ENCODE measurements at places on chromosomes 1 and 21.

- no peak for DNase-seq
Measured at GRCh38 chr1:162535501-162535900, 26.0 kb upstream of the UAP1 start.

DNA sequence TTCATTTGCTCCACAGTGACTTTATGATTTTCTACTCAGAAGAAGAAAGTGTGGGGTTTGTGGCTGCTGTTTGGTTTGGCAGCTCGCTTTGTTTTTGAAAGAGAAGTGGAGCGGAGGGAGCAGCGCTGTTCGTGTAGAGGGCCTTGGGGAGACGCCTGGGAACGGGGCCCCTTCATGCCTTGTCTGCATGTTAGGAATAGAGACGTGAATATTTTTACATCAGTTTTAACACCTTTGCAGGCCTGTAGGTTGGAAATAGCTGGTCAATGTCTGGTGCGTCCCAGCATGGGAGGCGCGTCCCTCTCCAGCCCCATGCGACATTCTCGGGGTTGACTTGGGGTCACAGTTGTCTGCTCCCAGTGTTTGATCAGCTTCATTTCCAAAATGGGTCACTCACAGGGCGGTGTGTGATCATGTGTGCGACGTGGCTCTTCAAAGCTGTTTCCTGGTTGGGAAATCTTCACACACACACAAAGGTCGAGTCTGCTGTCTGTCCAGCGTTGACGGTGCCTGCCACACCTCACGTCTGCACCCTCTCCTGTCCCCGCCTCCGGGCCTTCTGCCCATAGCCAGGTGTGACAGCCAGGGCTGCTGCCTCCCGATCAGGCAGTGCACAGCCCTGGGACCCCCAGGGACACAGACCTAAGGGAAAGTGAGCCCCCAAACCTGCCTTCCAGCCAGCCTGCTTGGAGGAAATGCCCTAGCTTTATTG is 149.2 kb downstream of the PSMG1 start:
- DNase-seq: no peak

DNA sequence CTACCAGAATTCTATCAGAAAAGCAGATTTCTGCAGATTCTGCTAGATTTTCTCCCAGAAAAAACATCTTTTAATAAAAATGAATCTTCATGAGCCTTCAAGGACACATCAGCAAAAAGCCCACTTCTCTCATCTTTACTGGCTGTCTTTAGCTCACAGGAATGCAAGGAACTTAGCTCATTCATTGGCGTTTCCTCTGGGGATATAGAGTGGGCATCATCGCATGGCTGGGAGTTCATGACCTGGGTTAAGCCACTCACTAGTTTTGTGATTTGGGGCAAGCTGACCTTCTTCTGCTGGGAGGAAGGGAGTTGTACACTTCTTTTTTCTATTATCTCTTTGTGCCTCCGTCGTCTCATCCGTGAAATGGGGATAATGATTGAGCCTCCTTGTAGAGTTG is 149.7 kb downstream of the KAZN start:
- DNase-seq: no peak

DNA sequence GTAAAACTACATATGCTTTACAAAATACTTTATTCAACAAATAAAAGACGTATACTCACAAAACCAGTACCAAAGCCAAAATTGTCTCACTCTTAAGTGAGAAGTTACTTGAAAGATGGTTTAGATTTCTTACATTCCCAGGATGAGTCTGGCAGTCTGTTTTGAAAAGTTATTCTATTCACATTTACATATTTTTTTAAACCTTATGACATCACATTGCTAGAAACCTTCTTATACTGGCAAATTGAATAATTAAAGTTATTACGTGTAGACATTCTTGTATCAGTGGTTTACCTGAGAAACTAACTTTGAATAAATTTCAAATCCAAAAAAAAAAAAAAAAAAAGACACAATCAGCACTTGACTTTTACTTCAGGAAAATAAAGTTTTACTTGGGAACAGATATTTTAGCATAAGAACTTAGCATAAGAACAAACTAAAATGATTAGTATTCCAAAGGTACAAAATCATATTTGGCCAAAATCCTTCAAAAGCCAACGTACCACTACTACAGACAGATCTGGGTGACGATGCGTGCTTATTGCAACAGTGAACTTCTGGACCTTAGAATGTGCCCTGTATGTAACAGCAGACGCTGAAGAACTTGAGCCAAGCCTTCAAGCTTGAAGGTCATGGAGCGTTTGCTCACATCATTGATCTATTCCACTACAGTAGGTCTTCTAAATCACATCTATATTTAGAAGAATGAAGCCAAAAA is 2.5 kb downstream of the CDC42BPA start:
- no peak for DNase-seq

DNA sequence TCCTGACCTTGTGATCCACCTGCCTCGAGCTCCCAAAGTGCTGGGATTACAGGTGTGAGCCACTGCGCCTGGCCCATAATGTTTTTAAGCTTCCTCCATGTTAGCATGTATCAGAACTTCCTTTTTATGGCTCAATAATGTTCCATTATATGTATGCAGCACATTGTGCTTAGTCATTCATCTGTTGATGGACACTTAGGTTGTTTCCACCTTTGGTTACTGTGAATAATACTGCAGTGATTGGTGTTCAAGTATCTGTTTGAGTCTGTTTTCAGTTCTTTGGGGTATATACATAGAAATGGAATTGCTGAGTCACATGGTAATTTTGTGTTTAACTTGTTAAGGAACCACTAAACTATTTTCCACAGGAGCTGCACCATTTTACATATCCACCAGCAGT is 17.7 kb downstream of the CMPK1 start:
- DNase-seq: no peak

GRCh38 chr1:21337454-21337927 is 47.2 kb upstream of the ECE1 start:
- no peak for DNase-seq

DNA sequence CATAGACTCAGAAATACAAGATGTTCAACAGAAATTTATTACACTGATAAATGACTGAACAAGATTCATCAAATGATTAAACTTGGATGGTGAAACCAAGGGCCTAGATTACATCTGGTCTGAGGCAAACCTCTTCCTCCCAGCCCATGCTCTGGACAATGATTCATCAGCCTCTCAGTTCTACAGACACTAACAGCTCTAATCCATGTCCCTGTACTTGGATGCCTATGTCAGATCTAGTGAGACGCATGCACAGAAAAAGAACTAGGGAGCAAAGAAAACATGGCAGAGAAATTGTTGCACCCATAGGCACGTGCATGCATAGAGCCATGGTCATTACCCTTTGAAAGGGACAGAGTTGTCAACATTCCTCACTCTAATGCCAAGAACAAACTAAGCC is 250.1 kb downstream of the KCNH1 start:
- DNase-seq: no peak

DNA sequence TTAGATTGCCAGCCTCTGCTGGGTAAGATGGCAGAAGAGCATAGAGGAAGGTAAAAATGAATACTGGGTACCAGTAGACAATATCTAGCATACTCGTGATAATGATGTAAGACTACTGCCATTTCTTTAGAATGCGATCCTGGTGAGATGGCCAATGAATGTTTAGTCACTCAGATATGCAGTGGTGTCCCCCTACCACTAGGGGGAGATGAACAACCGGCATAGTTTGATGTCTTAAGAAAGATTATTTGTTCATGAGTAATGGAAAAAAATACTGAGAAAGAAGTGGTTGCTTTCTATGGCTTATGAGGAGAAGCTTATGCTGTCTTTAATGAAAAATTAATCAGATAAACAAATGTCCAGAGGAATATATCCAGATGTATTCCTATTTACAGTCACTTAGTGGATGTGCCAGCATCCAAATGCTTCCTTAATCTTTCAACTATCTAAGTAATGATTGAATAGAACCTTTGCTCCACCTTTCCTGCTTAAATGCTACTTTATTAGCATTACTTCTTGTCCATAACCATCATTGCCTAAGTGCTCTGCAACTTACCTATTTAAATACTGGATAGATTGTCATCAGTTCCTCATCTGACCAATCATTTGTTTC is 256.6 kb downstream of the ST6GALNAC3 start:
- DNase-seq: no peak

DNA sequence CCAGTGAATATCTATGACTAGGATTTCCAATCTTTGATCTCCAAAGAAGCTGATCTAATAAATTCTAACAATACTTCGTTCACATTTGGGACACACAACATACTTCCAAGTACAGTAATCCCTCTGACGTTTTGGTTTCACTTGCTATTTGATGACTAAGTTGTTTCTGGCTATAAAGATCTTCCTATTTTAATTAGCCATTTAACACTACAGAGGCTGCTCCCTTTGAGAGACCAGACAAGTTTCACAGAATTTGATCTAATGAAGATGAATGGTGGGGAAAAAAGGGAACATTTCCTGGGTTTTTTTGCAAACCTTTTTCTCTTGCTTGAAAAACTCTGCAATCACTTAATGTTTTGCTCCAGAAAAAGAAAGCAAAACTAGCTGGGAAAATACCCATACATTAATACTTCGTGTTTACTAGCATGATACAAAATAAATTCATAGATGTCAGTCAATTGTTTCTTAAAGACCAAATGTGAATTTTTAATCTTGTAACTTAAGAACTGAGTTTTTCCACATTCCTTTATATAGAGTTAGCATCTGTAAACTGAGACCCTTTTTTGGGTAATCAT is 28.0 kb upstream of the GLIS1 start:
- no peak for DNase-seq

- no peak for DNase-seq
Measured at GRCh38 chr1:115160728-115161127, 71.4 kb upstream of the TSPAN2 start.

DNA sequence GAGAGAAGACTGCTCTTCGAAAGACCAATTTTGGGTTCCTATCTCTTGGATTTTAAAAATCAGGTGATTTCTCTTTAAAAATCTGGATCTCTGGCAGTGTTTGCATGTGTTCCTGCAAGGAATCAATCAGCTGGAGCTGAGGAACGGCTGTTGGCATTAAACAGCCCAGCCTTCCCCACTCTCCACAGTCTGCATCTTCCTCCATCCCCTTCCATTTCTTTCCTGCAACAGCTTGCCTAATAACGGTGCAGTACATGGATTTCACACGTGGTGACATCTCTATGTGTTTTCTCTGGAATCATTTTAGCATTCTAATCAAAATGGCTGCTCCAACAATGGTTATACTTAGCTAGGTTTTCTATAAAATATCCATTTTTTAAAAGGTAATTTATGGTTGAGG is 20.0 kb downstream of the RIPPLY3 start:
- no peak for DNase-seq

DNA sequence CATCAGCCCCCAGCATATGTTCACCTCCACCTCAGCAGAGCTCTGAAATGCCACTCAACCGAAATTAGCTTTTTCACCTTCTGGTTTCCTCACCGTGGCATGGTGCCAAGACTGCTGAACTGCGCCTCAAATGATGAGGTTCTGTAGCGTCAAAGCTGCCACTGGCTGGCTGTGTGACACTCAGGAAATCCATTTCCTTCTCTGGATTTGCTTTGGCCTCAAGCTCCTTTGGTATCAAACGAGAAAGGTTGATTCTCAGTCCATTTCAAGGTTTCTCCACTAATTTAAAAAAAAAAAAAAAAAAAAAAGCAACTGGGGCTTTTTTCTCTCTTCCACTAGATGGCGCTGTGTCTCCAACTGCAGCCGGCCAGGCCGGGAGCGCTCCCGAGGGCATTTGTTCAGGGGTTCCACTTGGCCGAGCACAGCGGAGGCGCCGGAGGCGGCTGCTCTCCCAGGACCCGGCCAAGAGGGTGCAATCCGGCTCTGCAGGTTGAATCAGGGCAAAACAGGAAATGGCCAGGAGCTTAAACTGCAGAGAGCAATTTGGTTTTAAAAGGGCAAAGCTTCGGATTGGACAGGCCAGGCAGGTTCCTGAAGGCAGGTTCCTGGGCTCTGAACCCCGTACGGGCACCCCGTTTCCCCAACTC is 26.5 kb upstream of the PLA2G2C start:
- no peak for DNase-seq

DNA sequence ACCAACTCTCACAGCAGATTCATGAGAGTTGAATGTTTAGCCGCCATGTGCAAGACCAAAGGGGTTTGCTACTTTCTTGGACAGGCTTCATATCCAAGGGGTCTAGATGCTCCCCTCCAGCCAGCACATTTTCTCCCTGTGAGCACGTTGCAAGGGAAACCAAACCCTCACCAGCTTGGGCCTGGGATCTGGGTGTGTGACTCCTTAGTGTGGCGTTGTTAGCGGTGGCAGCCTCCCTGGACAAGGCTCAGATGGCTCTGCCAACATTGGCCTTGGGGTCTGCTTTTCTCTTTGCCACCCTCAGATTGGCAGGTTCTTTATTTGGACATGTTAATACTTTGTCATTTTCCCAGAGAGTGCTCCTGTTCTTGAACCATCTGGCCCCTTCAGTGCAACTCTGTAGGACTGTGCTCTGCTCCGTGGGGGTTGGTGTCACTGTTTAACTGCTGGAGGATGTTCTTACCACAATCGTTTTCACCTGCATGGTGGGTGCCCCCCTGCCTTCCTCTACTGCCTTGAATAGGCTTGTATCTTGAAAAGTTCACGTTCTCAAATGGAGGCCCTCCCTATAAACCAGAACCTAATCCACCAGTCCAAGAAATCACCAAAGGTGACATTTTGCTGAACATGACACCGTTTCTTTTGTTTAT is 13.4 kb downstream of the ABCG1 start:
- no peak for DNase-seq

GRCh38 chr1:41353744-41354143 is 7.5 kb upstream of the FOXO6 start:
- DNase-seq: no peak

DNA sequence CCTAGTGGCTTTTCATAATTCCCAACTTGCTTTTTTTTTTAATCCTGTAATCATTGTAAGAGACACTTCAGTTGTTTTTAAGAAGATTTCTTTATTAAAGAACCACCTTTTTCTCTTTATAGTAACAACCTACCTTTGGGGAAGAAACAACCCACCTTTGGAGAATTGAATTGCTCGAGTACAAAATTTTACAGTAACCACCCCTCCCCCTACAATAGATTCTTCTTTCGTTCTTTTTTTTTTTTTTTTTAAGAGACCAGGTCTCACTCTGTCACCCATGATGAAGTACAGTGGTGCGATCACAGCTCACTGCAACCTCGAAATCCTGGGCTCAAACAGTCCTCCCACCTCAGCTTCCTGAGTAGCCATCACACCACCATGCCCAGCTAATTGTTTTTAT is 2.1 kb upstream of the LRRC40 start:
- no peak for DNase-seq

- DNase-seq: no peak
Measured at GRCh38 chr1:81605023-81605422, 195.7 kb upstream of the ADGRL2 start.

- no peak for DNase-seq
Measured at GRCh38 chr1:185406006-185406690, 89.1 kb upstream of the IVNS1ABP start.

- DNase-seq: no peak
Measured at GRCh38 chr1:157975228-157975950, 18.1 kb upstream of the KIRREL1 start.

DNA sequence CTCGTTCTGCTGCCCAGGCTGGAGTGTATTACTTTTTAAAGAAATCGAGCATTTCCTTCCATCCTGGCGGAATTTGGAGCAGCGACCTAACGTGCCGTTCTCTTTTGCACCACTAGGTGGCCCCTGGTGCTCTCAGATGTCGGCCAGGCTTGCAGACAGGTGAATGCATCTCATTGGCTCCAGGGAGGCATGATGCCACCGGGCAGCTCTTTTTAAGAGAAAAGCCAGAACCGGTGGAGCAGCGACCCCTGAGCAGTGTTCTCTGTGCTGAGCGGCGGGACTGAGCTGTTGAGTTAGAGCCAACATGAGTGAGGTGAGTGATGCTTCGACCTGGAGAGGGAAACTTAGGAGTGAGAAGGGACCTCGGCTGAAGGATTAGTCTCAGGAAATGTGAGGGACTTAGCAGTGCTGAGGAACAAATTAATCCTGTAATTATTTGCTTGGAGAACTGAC is at the start of gene PCP4:
Gene PCP4, plus strand, starts transcription at position 241 of the 453 bp plus-strand sequence. Its CDS starts 64 bp downstream, at position 305.
- no peak for DNase-seq

GRCh38 chr1:205285381-205286101 is 36.0 kb downstream of the NUAK2 start:
- no peak for DNase-seq

Data from esophagus squamous epithelium (tissue), 5 donors.